ENCODE measurements at places on chromosomes 11 and 22. TPM values are rescaled to one million over a fixed set of nuclear protein-coding genes. Genes with fewer than 3 reads are reported as not detected.

C11orf16 gene
- 1.1 TPM for polyA plus RNA-seq

OR51I1 gene
- not detected for polyA plus RNA-seq

C11orf21 gene
- polyA plus RNA-seq: 0.39 TPM

TESMIN gene
- polyA plus RNA-seq: 8.8 TPM

TSPAN32 gene
- 2.8 TPM for polyA plus RNA-seq

TTLL12 gene
- polyA plus RNA-seq: 34.3 TPM

MMP10 gene
- not detected for polyA plus RNA-seq

MRGPRX4 gene
- polyA plus RNA-seq: not detected

B3GAT3 gene
- polyA plus RNA-seq: 54.2 TPM

KDM4E gene
- polyA plus RNA-seq: not detected

RIMBP3C gene
- 0.70 TPM for polyA plus RNA-seq

GRM5 gene
- 39.7 TPM for polyA plus RNA-seq

LRRN4CL gene
- polyA plus RNA-seq: 0.40 TPM

YPEL4 gene
- polyA plus RNA-seq: 7.6 TPM

SEC14L6 gene
- 3.9 TPM for polyA plus RNA-seq

OR10A3 gene
- polyA plus RNA-seq: 0.08 TPM

C11orf42 gene
- polyA plus RNA-seq: 2.0 TPM

UPK3A gene
- 0.42 TPM for polyA plus RNA-seq

PAMR1 gene
- 16.7 TPM for polyA plus RNA-seq

CD3E gene
- not detected for polyA plus RNA-seq

MACROD1 gene
- polyA plus RNA-seq: 31.6 TPM

MAJIN gene
- polyA plus RNA-seq: 0.42 TPM

OR4D5 gene
- not detected for polyA plus RNA-seq

NCR3LG1 gene
- 9.1 TPM for polyA plus RNA-seq

MPEG1 gene
- polyA plus RNA-seq: 4.5 TPM

SPDYC gene
- polyA plus RNA-seq: not detected

INS gene
- polyA plus RNA-seq: not detected

SLC22A12 gene
- not detected for polyA plus RNA-seq

ACAD8 gene
- 53.5 TPM for polyA plus RNA-seq

LMO2 gene
- polyA plus RNA-seq: 60.0 TPM

TYR gene
- polyA plus RNA-seq: not detected
